ENCODE measurements at places on chromosomes 2 and 18.

- DNase-seq, result no peak
These were observed 97.2 kb upstream of the TEX51 start for GRCh38 chr2:126801473-126801872.

DNA sequence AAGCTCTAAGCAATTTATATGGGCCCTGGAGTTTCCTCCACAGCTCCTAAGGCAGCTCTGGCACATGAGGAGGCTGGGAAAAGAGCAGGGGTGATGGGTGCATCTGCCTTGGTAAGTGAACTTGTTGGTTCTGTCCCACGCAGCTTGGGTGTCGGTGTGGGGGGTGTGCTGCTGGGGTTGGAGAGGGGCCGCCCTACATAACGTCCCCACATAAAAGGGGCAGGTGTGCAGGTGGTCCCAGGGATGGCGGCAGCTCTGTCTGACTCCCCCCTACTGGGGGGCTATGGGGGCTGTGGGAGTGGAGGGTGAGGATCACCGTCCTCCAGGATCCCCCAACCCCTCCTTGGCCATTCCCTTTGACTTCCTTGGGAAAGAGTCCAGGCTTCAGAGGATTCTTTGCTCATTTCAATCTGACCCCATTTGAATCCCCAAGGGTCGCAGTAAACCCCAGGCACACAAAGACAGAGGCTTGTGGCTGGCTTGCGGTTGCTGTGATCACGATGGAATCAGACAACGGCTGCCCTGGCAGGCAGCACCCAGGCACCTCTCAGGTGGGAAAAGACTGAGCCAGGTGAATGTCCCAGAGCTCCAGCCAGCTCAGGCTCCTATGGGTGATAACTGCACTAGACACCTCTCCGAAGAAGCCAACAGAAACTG, 34.5 kb upstream of the CD8A start:
- DNase-seq, result no peak

GRCh38 chr2:62443886-62444285, 62.1 kb downstream of the TMEM17 start:
- DNase-seq, result no peak

GRCh38 chr2:49359721-49360406, 205.5 kb upstream of the FSHR start:
- DNase-seq, result no peak

DNA sequence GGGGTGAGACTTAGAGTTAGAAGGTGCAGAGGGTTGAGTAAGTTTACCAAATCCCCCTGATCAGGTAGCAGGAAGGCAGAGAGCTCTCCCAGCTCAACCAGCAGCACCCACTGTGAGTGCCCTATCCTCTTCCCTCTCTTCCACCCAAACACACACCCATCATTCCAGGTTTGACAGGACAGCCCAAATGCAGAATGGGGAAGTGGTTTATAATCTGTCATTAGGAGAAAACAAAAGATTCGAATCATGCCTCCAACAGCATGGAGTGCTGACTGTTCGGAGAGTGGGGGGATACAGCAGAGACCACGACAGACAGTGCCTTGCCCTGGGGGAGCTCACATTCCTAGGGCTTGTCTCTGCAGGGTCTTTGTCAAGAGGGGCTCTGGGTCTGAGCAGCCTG, 11.7 kb downstream of the CXCR2 start:
- DNase-seq, result no peak

GRCh38 chr2:175804122-175804521, 197.9 kb downstream of the LNPK start:
- DNase-seq, result no peak

GRCh38 chr2:45009928-45010701, 863 bp upstream of the SIX2 start:
- DNase-seq, result peak; percentile 66

DNA sequence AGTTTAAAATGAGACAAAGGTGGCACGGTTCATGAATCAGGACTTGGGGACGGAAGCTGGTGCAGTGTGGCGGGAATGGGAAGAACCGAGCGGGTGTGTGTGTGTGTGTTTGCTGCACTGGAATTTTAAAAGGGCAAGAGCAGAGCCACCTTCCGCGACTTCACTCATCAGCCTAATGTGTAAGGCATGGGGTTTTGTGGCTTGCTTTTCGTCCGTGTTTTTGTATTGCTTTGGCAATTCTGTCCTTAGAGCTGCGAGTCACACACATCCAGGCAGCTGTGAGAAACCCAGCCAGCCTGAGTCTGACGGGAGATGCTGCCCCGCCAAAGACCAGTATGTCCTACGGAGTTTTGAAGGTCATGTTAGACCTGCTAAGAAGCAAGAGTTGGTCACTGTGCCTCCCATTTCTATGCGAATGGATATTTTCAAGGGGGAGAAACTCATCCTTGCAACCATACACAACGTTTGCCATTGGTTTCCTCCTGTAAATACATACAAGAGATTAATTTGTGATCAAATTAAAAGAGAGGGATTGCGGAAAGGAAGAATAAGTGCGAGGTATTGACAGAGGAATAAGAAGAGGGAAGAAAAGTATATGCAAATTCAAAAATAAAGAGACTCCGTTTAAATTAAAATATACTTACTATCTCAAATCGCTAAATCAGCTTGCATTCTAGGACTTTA, 665 bp upstream of the CACNB4 start:
- DNase-seq, result peak; percentile 48

GRCh38 chr2:151357359-151357758, at the start of gene TNFAIP6:
TSS of gene TNFAIP6 (plus strand) at chr2:151357592. CDS start at chr2:151357667, 75 bp downstream.
- DNase-seq, result no peak

GRCh38 chr2:66733364-66733999, 298.6 kb downstream of the MEIS1 start:
- DNase-seq, result no peak

GRCh38 chr2:226477221-226478108, 322.2 kb downstream of the IRS1 start:
- DNase-seq, result no peak

GRCh38 chr2:63580651-63581297, 7.5 kb downstream of the WDPCP start:
- DNase-seq, result no peak

DNA sequence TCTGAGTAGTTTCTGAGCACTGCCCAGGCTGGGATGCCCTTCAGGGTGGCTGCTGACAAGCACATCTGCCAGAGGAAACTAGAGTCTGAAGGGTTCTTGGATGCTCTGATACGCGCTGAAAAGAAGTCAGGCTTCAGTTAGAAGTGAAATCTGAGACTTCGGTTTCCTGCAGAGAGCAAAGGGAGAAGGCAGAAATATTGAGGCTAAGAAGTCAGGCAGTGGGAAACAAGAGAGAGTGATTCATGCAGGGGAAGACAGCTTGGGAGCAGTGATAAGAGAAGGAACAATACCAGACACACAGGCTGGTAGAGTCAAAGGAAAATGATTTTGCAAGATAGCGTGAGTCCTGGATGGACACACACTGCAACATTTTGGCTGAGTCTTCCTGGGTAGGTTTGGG, 51.0 kb upstream of the BOD1L2 start:
- no peak for DNase-seq

GRCh38 chr2:181152701-181153100, 172.3 kb downstream of the UBE2E3 start:
- DNase-seq, result no peak

DNA sequence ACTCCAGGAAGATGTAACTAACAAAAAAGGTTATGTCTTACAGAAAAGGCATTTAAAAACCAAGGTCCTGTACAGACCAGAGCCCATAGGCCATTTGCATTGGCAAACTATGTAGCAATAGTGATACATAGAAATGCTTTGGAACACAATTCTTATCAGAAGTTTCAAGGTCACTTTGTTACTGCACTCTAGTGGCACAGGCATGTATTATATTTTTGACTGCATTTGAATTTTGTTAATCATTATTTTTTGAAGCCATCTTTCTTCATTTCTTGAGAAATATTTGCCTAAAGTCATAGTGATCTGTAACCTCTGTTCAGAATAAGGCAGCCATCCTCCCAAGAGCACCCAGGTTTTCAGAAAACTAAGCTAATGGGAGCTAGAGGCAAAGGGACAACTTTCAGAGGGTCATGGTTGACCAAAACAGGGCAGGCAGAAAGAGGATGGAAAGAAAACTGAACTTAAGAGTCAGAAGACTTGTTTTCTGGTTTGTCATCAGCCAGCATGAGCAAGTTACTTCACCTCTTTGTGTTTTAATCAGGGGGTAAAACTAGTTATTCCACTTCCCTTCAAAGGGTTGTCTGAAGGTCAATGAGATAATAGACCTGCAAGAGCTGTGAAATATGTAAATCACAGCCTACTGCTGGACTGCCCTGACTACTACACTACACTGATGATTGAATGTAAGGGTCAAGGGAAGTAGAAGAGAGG, 41.5 kb downstream of the SLC38A11 start:
- no peak for DNase-seq

GRCh38 chr2:26011609-26011989, 22.3 kb upstream of the RAB10 start:
- no peak for DNase-seq

DNA sequence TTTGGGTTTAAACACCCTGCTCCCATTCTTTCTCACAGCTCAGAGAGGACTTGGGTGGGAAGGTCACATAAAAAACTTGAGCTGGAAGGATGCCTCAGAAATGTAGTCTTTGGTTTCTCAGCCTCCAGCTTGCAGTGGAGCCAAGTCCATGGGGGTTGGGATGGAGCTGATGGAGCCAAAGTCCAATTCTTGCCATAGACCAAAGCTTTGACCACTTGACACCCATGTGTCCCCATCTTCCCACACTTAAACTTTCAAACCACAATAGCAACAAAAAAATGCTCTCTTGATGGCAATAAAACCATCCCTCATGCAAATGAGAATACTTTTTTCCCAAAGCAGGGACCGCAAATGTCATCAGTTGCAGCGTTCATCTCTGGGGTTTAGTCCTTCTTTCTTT, 14.7 kb upstream of the DAW1 start:
- no peak for DNase-seq

DNA sequence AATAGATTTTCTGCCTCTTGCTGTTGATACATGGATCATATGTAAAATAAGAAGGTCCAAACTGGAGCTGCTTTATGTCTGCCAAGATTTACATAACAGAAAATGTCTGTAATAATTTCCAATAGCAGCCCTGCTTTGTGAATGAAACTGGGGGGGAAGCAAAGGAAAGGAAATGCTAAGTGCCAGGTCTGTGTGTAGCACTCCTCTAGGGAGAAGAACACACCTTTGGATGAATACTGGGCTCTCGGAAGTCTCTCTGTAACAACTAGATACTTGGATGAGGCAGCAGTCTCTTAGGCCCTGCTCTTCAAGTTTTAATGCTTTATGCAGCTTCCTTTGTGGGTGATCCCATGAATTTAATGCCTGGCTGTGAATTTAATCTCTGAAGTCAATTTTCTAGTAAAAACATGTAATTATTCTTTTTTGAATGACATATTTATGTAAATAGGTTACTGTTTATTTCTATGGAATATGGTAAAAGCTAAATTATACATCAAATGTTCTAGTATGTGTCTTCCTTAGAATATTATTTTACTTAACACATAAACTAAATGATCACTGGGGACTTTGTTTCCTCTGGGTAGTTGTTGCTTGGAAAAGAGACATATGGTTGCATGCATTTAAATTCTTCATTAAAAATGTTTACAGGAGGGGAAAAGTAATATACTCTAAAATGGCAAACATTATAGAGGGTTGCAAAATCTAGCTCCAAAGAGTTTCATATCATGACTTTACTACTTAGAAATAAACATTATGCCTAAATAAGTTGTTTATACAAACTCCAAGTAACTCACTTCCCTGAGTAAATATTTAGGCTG, 336.6 kb upstream of the CWC22 start:
- no peak for DNase-seq

DNA sequence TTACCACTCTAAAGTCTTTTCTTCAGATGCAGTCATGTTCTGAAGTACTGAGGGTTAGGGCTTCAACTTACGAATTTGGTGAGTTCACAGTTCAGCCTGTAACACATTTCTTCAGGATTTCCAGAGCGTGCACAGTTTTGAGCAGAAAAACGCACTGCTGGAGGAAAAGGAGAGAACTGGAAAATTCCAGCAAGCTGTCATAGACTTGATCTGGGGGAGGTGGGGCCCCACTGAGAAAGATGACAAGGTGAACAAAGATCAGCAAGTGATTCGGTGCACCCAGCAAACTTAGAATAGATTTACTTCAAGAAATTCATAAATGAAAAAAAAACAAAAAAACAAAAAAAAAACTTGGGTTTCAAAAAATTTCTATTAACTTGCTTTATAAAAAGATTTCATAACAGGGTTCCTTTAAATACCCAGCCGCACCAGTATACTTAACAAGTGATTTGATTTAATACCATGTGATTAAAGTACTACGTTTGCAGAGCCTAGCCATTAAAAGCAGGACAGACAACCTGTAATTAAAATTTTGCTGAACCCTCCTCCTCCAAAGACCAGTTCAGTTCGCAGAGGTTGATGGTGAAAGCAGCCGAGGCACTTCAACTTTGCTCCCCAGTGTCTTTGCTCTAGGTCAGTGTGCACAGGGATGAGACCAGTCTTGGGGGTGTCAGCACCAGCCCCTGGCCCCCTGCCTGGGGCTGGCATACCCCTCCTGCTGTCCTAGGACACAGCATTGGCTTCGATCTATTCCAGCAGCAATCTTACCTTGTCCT, 30.5 kb downstream of the CTIF start:
- DNase-seq, result peak; percentile 44

DNA sequence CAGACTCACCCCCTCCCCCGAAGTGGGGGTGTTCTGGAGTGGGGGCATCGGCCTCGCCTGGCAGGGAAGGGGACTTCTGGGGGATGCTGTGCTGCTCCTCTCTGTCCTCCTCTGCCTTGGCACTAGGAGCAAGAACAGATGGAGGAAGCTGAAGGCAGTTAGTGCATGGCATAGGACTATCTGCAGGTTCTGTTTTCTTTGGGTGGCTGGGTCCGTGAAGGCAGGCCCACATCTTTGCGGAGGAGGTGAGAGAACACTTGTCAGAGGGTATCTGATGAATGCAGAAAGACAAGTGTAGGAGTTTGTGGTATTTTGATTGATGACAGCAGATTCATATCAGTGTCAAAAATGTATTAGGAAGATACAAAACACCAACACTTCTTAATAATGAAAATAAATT, 411.4 kb downstream of the TSN start:
- no peak for DNase-seq

DNA sequence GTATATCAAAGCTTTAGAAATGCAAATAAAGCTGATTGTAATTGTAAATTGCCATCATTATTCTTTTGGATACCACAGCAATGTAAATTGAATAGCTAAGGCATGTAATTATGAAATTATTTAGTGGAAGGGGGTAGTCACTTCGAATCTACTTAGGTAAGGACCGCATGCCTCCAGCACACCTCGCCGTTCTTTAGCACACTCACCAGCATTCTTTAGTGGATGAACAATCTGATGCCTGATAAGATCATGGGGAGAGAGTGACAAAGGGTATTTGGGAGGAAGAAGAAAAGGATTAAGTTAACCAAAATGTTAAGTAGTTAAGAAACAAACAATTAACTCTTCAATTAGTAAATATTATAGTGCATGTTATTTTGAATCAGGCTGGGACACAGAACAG, 46.4 kb upstream of the DSC1 start:
- no peak for DNase-seq

Data from D341Med (cell line).